Glomerular endothelial cell (primary cell): ENCODE measurements at places on chromosomes 6 and 20.

- DNase-seq: no peak
Observed at GRCh38 chr20:50136822-50137599, 16.5 kb downstream of the PEDS1 start.

DNA sequence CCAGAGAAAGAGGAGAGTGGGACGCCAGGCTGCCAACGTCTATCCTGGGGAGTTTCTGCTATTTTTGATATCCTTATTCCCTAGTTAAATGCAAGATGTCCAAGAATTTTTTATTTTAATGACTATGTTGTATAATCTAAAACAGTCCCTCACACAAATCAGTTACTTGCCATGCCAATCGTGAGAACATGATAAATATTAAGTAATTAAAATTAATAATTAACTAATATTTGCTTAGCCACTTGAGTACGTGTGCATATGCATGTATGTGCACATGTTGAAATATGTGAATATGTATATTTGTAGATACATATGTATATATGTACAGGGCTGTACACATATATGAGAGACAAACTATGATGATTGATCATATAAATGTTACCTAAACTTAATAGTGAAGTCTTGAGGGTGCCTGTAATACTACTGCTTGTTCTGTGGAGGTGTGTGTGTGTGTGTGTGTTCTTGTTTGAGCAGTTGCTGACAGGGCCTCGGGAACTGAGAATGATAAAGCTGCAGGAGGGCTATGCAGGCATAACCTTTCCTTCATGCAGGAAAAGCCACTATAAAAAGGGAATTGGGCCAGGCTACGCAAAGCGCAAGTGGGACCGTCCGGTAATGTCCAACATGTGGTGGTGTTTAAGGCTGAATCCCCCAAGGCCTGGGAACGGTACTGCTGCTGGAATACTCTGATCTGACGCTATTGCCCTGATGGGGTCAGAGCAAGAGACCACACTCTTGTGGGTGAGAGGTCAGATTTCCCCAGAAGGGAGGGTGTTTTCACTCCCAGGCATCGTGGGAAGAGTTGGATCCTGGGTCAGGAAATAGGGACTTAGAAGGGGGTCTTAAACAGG is 148.3 kb upstream of the TBX18 start:
- DNase-seq: no peak

DNA sequence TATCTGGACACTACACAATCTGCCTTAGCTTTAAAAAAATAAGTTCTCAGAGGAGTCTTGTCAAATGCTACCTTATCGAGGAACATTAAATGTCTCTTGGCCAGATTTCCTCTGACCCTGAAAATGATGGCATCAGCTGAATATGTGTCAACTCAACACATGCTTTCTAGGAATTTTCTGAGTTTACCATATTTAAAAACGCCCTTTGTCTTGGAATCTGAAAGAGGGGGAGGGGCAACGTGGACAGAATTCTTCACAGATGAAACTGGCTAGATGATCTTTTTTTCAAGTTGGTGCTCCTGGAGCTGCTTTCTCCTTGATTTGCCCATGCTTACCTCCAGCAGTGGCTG is 5.1 kb downstream of the SOX4 start:
- DNase-seq: no peak

GRCh38 chr6:166400181-166400580 is 17.4 kb upstream of the MPC1 start:
- no peak for DNase-seq

DNA sequence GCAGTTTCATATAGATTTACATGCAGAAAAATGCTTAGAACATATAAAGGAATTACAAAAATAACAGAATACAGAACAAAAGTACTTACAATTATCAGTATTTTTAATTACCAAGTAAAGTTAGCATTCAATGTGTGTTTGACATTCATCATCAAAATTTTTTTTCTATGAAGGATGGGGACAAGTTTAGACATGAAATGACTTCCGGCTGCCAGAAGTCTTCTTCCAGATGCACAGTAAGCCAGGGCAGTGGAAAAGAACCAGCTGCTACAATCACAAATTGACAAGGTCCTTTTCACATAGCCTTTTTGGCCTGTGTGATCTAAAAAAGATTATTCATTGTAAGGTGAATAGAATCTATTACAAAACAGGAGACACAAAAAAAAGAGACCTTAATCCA is 73.8 kb downstream of the HUS1B start:
- no peak for DNase-seq

- DNase-seq: no peak
Observed at GRCh38 chr20:35133735-35134134, 13.4 kb downstream of the EDEM2 start.

GRCh38 chr6:41561931-41562911 is 16.0 kb downstream of the FOXP4 start:
- DNase-seq: no peak

DNA sequence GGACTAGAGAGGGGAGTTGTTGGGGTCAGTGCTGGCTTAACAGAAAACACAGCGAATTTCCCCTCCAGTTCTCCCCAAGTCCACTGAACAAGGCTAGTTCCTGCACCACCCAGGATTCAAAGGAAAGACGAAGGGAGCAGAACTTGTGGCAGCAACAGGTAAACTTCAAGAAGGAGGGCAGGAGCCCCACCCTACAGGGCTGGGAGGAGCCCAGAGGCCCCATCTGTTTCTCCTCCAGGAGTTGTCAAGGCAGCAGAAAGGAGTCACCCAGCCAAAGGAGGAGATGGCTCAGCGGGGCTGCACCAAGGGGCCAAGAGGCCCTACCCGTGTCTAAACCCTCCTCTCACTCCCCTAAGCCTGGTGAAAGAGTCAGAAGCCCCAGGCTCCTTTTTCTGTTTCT is 1.7 kb downstream of the SAPCD1 start:
- DNase-seq: no peak

- DNase-seq: no peak
Observed at GRCh38 chr20:49172413-49172812, 15.7 kb downstream of the STAU1 start.

- DNase-seq: no peak
Observed at GRCh38 chr6:61950811-61951210, 335.2 kb downstream of the KHDRBS2 start.

DNA sequence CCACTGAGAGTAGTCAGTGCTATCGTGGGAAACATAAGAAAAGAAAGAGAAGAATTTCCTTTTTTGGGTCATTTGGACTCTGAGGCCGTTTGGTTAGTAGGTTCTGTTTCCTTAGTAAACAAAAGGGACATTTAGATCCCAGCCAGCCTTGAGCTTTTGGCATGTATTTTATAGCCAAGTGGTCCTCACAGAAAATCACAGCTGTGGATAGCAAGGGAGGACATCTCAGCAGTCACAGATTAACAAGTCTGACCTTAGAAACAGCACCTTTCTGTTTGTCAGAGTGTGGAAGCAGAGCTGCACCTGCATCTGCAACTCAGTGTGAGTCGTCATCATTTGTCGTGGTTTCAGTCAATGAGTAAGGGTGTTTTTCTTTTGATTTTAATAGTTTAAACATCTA is 40.5 kb downstream of the FAM120B start:
- DNase-seq: no peak

GRCh38 chr6:71642793-71643192 is 243.6 kb upstream of the RIMS1 start:
- no peak for DNase-seq

- no peak for DNase-seq
Observed at GRCh38 chr6:109480993-109481480, 2.0 kb downstream of the ZBTB24 start.

GRCh38 chr20:30286157-30286556 is 971.3 kb upstream of the DEFB115 start:
- no peak for DNase-seq

DNA sequence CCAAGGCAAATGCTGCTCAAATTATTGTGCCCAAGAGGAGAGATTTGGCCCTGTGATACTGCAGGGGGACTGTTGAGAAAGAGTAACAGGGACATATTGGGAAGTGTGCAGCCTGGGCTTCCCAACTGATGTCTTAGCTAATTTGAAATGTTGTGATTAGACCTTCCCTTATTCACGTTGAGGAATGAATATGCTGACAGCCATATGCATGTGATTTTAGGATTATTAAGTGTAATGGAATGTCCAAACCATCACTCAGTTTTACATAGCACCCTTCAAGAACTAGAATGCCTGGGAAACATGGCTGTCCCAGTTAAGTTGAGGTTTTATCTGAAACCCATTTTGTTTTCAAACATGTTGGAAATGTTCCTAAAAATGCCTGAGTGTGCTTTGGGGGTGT is 81.4 kb downstream of the CARMIL1 start:
- DNase-seq: no peak

DNA sequence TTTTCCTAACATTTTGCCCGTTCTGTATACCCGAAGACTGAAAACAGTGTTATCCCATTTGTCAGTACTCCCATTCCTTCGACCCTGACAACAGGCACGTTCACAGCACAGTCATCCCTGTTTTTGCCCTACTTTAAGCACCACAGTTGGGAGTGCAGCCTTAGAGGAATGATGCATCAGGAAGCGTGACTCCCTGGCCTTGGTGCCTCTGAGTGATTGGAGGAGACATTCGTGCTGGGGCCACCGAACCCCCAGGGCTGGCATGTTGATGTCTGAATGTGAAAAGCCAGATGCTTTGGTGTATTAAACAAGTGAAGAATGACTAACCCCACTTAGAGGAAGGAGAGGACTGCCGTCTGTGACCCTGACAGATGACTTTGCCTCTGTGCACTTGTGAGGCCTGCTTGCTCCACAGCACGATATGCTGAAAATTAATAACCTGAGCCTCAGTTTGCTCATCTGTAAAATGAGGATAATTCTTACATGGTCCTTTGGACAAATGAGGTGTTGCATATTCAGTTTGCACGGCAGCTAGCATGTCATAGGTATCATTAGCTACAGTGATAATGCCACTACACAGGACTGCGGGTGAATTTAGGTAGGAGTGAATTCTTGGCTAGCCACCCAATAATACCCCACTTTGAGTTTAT is 36.0 kb downstream of the STK35 start:
- no peak for DNase-seq

- no peak for DNase-seq
Observed at GRCh38 chr6:30763618-30764489, 19.5 kb upstream of the IER3 start.

GRCh38 chr20:23160536-23161243 is 74.6 kb upstream of the CD93 start:
- no peak for DNase-seq

GRCh38 chr6:30258204-30258603 is 45.0 kb upstream of the TRIM26 start:
- DNase-seq: no peak

- DNase-seq: no peak
Observed at GRCh38 chr6:147933224-147933623, 409.4 kb upstream of the SASH1 start.

DNA sequence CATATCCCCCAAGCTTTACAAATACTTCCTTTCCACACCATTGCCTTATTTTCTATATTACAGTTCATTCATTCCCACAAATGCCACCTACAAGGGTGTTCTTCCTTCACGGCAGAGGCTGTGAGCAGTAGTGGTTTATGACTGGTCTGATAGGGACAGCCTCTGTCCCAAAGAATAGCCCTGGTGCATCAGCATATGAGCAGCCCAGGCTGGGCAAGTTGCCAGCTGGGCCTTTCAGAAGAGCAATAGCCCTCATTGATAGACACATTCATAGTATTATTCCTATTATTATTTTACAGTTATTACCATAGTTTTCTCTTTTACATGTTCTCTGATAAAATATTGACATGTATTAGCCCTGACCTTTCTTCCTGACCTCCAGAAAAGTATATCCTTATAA is 149.9 kb downstream of the MMS22L start:
- DNase-seq: no peak

GRCh38 chr20:37315021-37315451 is 25.6 kb downstream of the MANBAL start:
- DNase-seq: no peak

DNA sequence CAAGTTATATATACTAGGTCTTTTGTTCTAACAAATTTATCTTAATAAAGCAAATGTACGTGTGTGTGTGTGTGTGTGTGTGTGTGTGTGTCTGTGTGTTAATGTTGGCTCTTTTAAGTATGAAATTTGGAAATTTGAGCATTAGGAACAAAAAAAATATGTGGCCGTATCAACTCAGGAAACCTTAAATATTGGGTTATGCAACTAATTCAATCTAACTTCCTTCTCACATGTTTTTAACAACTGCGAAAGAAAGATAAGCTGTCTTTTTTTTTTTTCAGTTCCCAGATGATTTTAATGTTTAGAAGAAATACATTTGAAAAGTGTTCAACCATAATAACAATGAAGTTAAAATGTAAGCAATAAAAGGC is 616.4 kb upstream of the ARID1B start:
- no peak for DNase-seq

DNA sequence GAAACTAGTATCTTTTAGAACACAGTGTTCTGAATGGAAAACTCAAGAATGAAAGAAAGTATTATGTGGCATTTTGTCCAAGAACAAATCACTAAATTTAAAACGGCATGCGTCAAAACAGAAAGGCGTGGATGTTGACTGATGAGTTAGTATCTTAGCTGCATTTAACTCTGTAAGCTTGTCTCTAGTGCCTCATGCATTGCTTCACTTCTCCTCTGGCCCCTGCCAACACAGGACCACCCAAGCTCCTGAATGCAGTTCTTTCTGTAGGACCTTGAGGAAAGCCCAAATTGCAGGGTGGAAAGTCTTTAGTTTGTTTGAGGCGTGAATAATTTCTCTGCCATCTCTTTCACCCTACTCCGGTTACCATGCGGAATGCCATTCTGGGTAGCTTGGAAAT is 632.2 kb downstream of the COL12A1 start:
- no peak for DNase-seq

DNA sequence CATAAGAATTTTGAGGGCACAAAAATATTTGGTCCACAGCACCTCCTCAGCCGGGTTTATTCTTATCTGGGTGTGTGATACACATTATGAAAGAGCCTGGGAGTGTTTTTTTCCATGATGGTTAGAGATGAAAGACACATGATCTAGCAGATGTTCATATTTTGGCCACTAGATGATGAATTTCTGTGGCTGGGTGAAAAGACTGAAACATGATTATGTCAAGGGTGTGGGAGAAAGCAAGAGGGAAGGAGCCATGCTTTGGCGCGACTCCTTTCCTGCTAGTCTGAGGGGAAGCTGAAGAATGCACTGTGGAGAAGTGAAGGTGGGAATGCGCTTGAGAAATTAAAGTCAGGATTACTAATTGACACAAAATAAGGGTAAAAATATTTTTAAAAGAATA is 102.3 kb downstream of the SH3BGRL2 start:
- no peak for DNase-seq

- no peak for DNase-seq
Observed at GRCh38 chr6:138397128-138398122, 6.6 kb upstream of the HEBP2 start.

DNA sequence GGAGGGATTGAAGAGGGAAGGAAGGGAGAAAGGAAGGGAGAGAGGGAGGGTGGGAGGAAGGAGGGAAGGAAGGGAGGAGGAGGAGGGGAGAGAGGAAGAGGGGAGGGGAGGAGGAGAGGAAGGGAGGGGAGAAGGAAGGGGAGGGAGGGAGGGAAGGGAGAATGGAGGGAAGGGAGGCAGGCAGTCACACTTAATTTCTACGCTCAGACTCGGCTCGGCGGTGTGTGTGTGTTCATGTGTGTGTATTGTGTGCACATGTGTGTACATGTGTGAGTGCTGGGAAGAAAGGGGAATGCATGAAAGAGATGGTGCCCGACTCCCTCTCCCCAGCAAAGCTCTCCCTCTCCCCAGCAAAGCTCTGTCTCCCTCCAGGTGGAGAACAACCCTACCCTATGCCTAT is 79.1 kb upstream of the AFDN start:
- DNase-seq: no peak
